Small intestine (tissue), 16 donors: ENCODE measurements at places on chromosomes 2 and 18.

DNA sequence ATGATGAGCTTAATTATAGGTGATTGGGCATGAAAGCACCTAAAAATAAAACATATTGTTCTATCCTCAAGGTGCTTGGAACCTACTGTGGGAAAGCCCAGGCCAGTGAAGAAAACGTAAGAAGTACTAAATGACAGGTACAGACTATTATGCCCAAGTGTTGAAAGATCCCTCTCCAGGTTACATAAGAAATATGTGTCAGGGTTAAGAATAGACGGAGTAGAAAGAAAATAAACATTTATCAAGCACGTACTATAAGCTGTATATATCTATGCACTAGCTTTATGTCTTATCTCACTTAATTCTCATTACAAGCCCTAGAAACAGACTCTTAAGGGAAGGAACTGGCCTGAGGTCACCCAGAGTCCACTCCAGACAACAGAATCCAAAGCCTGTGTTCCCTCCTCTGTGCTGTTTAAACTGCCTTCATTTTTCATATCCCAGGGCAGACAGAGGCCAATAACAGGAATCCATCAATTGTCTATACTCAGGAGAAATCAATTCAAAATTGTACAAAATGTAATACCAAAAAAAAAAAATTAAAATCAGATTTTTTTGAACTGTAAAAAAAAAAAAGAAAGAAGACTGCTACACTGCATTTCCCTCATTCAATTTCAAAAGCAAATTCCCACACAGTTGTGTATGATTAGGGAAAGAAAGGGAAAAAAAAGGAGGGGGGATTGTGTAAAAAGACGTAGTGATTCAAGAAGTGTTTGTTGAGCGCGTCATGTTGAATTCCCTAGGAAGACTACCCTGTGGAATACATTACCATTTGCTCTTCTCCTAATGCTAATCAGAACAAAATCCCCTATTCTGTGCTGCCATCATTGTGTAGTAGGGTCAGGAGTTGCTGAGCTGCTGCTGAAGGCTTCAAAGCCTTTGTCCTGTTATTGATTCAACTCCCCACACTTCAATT is 156.3 kb downstream of the IRS1 start:
- no peaks in the 10 kb centered on the region for H3K27me3 ChIP-seq
- no peak for DNase-seq
- H3K4me3 ChIP-seq: no peak overlapping the region
- no peak overlapping the region for H3K27ac ChIP-seq
- H3K4me1 ChIP-seq: no peaks in the 10 kb centered on the region

GRCh38 chr2:159982842-159983785 is 79.3 kb downstream of the PLA2R1 start:
- H3K27ac ChIP-seq: no peak overlapping the region
- no peak overlapping the region for H3K4me3 ChIP-seq
- no peak for DNase-seq
- H3K27me3 ChIP-seq: no peaks in the 10 kb centered on the region

DNA sequence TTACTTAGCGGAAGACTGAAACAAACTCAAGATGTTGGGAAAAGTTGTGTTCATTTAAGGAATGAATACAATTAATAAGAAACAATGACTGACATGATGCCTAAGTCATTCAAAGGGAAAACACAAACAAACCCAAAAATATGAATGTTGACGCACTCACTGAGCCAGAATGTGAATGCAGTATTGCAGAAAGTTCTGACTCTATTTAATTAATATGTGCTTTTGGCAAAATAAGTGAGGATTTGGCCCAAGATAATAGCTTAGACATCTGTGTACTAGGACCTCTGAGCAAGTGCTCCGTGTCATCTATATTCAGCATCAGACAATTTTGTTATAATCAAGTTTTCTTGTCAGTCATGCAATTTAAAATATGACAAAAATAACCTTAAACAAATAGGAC is 1138.8 kb upstream of the NXPH2 start:
- H3K4me3 ChIP-seq: no peak overlapping the region
- no peaks in the 10 kb centered on the region for H3K27me3 ChIP-seq

DNA sequence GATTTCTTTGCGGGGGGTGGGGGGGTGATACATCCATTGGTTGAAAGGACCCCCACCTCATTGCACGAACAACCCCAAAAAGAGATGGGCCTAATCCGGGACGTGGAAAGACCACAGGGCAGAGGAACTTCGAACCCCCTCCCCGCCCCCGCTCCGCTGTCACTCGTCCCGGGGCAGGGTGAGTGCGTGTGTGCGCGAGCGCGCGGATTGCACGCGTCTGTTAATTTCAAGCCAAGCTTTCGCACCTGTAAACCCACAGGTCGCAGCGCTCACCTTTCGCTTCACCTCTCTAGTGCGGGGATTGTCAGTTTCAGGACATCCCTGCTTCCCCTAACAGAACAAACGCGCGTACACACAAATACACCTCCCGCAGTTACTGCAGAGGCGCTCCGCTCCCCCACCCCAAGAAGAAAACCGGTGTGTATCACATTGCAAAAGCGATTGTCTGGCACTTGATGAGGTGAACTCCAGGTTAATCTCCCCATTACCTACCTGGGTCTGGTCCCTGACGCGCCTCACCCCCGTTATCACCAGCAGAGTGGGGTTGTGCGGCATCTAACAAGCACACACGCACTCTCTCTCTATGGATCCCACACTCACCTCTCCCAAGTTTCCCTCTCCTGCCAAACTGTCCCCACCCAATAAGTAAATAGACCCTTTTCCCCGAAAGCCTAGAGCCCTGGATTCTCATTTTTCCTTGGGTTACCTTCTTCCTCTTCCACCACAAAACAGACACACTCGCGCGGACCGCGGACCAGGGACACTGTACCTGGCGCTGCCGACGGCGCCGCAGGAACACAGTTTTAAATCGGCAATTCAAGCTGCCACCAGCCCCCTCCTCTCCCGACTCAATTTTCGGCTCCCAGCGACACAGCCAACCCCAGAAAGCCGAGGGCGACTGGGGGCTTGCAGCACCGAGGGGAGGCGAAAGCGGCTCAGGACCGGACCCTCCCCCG is 1.0 kb downstream of the CYP26B1 start:
- H3K4me3 ChIP-seq: peak overlapping the region; percentile 12
- peaks cover 82% of the 10 kb centered on the region for H3K27me3 ChIP-seq
- peaks cover 54% of the 10 kb centered on the region for H3K4me1 ChIP-seq
- no peak for DNase-seq
- H3K27ac ChIP-seq: no peak overlapping the region

GRCh38 chr18:60358516-60358915 is 14.1 kb downstream of the MC4R start:
- H3K27me3 ChIP-seq: no peaks in the 10 kb centered on the region
- DNase-seq: no peak

GRCh38 chr2:173048897-173049661 is 26.6 kb upstream of the MAP3K20 start:
- H3K4me1 ChIP-seq: no peaks in the 10 kb centered on the region
- no peaks in the 10 kb centered on the region for H3K27me3 ChIP-seq
- H3K4me3 ChIP-seq: no peak overlapping the region
- peak overlapping the region; percentile 11 for H3K27ac ChIP-seq
- peak; percentile 94 for DNase-seq

DNA sequence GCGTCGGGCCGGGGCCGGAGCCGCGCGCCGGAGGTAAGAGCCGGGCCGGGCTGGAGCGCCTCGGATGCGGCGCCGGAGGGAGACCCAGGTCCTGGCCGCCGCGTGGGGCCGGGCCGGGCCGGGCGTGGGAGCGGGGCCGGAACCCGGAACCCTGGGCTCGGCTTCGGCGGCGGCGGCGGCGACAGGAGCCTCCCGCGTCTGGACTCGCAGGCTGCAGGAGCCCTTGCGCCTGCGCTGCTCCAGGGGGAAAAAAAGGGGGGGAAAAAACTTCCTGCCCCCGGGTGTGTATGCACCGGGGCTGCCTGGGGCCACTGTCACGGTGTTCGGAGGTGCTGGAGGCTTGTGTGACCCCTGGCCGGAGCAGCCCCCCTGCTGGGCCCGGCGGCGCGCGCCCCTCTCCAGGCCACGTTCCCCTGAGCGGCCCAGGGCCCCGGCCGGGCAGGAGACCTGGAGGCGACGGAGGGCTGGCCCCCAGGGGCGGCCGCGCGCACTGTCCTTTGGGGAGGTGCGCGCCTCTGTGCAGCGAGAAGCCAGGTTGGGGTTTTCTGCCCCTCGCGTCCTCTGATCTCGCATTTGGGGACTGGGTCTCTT is 864 bp downstream of the KLHL29 start:
- peaks cover 14% of the 10 kb centered on the region for H3K27me3 ChIP-seq
- peak overlapping the region; percentile 29 for H3K4me3 ChIP-seq
- no peak overlapping the region for H3K27ac ChIP-seq

- no peaks in the 10 kb centered on the region for H3K27me3 ChIP-seq
- H3K27ac ChIP-seq: no peak overlapping the region
- H3K4me3 ChIP-seq: no peak overlapping the region
- no peaks in the 10 kb centered on the region for H3K36me3 ChIP-seq
Observed at GRCh38 chr2:234293973-234294372, 202.9 kb downstream of the ARL4C start.

DNA sequence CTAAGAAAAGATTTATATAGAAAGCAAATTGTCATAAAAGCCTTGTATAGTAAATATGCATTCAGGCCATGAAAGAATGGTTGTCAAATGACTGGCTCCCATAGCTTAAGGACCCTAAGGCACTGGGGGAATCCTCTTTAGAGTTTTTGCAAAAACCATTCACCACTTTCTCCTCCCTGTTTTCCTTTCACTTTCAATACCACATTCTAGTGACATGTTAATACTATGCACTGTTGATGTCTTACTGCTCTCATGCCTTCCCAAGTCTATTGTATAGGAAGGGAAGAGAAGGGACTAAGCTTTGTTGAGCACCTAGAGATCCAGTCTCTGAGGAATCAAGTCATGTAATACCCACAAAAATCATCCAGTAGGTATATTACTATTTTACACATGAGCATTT is 383.0 kb upstream of the LRRTM1 start:
- H3K27ac ChIP-seq: no peak overlapping the region
- no peak overlapping the region for H3K4me3 ChIP-seq
- H3K36me3 ChIP-seq: no peaks in the 10 kb centered on the region
- H3K4me1 ChIP-seq: no peaks in the 10 kb centered on the region
- no peaks in the 10 kb centered on the region for H3K27me3 ChIP-seq

DNA sequence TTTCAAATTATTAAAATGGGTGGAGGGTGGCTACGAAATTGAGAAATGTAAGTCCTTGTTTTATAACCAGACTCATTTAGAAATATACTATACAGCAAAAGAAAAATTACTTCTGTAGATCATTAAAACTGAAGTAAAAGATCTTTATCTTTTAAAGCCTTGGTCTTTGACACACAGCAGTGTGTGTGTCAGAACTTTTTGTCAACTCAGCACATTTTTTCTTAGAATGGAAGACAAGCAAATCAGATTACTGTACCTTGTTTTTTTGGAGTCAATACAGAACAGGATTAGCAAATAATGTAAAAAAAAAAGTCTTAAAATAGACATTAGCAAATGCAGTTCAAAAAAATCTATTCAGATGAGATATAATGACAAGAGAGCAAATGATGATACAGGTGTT is 49.1 kb downstream of the C2orf76 start:
- H3K27ac ChIP-seq: no peak overlapping the region
- no peak overlapping the region for H3K4me3 ChIP-seq
- DNase-seq: no peak
- no peaks in the 10 kb centered on the region for H3K36me3 ChIP-seq

- no peak overlapping the region for H3K4me3 ChIP-seq
- H3K27ac ChIP-seq: no peak overlapping the region
- no peaks in the 10 kb centered on the region for H3K4me1 ChIP-seq
- no peaks in the 10 kb centered on the region for H3K27me3 ChIP-seq
Observed at GRCh38 chr2:55917117-55917516, 6.5 kb downstream of the EFEMP1 start.

- no peak overlapping the region for H3K4me3 ChIP-seq
- no peaks in the 10 kb centered on the region for H3K4me1 ChIP-seq
- H3K36me3 ChIP-seq: no peaks in the 10 kb centered on the region
- no peak for DNase-seq
Observed at GRCh38 chr18:46536215-46536874, 120.7 kb downstream of the LOXHD1 start.

DNA sequence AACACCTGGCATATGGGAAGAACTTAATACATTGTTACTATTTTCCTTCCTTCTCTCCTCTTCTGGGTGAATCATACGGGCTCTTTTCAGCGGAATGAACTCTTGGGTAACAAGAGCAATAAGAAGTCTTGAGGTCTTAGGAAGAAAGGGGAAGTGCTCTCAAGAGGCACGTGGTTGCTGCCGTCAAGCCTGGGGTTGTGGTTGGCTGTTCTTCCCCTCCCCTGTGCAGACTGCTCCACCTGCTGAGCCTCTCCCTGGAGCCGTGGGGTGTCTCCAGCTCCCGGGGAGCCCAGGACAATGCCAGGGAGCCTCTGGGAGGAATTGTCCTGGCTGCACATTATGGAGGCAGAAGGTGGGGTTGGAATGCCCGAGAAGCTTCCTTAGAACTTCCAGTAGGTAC is 19.4 kb downstream of the TOGARAM2 start:
- no peak overlapping the region for H3K4me3 ChIP-seq
- no peak overlapping the region for H3K27ac ChIP-seq
- peaks cover 2% of the 10 kb centered on the region for H3K4me1 ChIP-seq
- H3K27me3 ChIP-seq: no peaks in the 10 kb centered on the region
- H3K36me3 ChIP-seq: no peaks in the 10 kb centered on the region
- DNase-seq: peak; percentile 49

- H3K4me1 ChIP-seq: no peaks in the 10 kb centered on the region
- no peak overlapping the region for H3K4me3 ChIP-seq
- H3K27ac ChIP-seq: no peak overlapping the region
- no peak for DNase-seq
- H3K36me3 ChIP-seq: no peaks in the 10 kb centered on the region
Observed at GRCh38 chr18:48318436-48318835, 90.7 kb downstream of the ZBTB7C start.

DNA sequence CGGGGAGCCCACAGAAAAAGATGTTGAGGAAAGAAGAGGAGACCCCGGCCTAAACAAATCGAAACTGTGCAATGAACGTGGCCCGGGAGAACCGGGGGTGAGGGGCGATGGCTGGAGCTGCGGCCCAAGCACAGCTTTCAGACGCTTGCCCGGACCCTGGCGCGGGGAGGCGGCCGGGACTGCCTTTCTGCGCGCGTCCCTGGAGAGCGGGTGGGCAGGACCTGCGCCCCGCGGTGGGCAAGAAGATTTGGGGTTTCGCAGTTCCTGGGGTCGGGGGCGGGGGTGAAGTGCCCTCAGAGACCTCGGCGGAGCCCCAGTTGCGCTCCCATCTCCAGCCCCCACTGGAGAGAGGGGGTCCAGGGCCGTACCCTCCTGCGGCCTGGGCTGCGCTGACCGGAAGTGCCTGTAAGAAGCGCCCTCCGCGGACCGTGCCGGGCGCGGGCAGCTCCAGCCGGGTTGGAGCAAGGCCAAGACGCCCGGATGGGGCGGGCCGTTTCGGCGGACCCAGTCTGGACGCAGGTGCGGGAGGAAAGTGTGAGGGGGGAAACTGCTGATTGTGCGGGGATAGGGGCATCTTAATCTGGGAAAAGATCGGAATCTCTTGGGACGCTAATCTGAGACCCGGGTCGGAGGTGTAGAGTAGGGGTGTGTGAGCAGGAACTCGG is 11.6 kb downstream of the EN1 start:
- H3K27me3 ChIP-seq: peaks cover 98% of the 10 kb centered on the region
- no peak overlapping the region for H3K27ac ChIP-seq
- no peaks in the 10 kb centered on the region for H3K36me3 ChIP-seq
- no peak for DNase-seq
- peaks cover 4% of the 10 kb centered on the region for H3K4me1 ChIP-seq

GRCh38 chr2:151841047-151841424 is 12.8 kb upstream of the ARL5A start:
- no peak overlapping the region for H3K4me3 ChIP-seq
- H3K27ac ChIP-seq: no peak overlapping the region
- DNase-seq: peak; percentile 9
- H3K4me1 ChIP-seq: no peaks in the 10 kb centered on the region
- H3K36me3 ChIP-seq: no peaks in the 10 kb centered on the region

GRCh38 chr18:70046796-70047195 is 99.1 kb upstream of the CD226 start:
- DNase-seq: no peak
- H3K4me3 ChIP-seq: no peak overlapping the region
- no peak overlapping the region for H3K27ac ChIP-seq
- H3K36me3 ChIP-seq: peaks cover 5% of the 10 kb centered on the region
